Caudate nucleus (tissue), 63 donors: ENCODE measurements at places on chromosomes 6 and 20.

GRCh38 chr6:14664621-14665315 lies 547.2 kb downstream of the CD83 start:
- no peak for DNase-seq

GRCh38 chr6:42914546-42914945 lies 1.3 kb upstream of the PTCRA start:
- no peak for DNase-seq

DNA sequence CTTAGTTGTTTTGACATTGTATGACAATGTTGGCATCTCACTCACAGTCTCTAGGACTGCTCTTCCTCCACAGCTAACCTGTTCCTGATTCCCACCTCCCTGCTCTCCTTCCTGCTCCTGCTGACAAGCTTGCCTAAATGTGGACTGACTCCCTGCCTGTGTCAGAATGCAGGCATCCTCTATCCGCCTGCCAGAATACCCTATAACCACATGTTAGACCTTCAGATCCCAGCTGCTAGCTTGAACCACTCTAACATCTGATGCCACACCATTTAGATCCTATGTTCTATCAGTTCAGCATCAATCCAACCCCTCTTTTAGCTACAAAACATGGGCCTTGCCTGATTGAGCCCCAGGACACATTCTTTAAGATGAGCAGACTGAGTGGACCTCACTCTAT lies 12.2 kb downstream of the FILIP1 start:
- DNase-seq, result no peak

DNA sequence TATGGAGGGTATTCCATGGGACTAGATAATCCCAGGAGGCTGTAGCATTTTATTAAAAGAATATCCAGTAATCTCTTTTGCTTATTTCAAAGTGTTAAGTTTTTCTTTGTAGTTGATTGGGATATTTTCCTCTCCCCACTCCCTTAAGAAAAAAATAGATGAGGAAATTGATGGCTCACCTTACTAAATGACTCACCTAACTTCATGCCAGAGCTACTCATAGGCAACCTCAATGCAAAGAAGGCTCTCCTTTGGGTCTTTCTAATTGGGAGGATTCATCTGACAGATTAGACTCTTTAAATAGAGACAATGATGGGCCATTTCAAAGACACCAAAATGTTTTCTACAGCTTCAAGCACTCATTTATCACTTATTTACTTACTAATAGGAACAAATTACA lies 528.5 kb upstream of the BTBD3 start:
- DNase-seq, result no peak

DNA sequence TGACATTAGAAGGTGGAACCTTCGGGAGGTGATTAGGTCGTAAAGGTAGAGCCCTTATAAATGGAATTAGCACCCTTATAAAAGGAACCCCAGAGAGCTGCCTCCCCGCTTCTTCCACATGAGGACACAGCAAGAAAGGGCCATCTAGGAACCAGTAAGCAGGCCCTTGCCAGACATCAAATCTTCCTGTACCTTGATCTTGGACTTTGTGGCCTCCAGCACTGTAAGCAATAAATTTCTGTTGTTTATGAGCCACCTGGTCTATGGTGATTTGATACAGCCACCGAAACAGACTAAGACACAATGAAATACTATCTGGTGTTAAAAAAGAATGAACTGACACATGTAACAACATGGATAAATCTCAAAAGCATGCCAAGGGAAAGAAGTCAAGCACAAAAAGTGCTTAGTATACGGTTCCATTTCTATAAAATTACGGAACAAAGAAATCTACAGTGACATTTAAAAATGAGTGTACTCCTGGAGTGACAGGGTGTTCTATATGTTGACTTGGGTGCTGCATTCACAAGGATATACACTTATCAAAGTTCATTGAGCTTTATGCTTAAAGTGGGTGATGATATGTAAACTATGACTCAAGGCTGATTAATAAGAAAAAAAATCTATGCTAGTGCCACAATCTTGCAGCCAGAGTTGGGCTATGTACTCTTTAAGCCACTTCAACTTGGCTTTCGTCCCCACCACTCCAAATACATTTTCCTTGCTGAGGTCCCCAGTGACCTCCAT lies 18.4 kb downstream of the SERPINB1 start:
- no peak for DNase-seq

DNA sequence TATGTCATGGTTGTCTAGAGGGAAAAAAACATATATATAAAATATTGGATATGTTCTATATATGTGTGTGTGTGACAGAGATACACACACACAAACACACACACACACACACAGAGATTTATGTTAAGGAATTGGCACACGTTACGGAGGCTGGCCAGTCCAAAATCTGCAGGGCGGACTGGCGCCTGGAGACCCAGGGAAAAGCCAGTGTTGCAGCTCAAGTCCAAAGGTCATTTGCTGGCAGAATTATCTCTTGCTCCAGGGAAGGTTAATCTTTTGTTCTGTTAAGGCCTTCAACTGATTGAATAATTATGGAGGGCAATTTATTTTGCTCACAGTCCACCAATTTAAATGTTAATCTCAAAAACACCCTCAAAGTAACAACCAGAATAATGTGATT lies 37.5 kb upstream of the PDE7B start:
- DNase-seq, result no peak

DNA sequence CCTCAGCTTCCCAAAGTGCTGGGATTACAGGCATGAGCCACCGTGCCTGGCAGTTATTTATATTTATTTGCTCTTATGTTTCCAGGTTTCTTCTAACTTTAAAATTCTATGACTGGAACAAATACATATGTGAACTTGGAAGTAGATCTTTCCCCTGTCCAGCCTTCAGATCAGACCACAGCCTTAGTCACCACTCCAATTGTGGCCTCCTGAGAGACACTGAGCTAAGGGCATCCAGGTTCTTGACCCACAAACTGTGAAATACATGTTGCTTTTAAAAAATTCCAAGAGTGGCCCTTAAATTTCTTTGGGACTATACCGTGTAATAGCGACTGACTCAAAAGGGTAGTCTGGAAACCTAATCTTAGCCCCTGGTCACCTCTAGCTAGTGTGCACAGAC lies 1.5 kb upstream of the ADGRG6 start:
- DNase-seq, result no peak

- no peak for DNase-seq
Observed at GRCh38 chr6:20328266-20328923, 73.3 kb upstream of the E2F3 start.

DNA sequence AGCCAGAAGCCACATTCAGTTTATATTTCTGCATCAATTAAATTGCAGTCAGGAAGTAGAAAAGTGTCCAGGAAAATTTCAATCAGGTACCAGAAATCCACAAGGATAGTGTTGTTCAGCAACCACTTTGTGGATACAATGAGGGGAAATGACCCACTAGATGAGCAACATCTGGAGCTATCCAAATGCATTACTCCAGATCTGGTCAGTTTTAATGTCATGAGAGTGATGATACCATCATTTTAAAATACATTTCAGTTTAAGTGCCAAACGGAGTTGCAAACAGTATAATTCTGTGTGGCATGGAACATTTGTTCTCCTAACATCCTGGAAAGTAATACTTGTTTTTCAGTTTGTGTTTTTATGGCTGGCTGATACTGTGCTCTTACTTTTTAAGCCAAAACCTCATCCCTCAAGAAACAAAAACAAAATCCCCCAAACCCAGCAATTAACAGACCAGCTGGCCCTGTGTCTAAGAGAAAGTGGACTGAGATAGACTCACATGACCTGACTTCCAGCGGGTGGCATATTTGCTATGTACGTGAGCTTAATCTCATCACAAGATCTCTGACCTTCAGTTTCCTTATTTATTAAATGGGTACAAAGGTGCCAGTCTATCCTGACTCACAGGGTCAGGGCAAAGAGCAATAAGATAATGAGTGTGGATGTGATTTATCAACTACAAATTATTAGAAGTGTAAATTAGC lies 58.8 kb upstream of the CNKSR3 start:
- no peak for DNase-seq

DNA sequence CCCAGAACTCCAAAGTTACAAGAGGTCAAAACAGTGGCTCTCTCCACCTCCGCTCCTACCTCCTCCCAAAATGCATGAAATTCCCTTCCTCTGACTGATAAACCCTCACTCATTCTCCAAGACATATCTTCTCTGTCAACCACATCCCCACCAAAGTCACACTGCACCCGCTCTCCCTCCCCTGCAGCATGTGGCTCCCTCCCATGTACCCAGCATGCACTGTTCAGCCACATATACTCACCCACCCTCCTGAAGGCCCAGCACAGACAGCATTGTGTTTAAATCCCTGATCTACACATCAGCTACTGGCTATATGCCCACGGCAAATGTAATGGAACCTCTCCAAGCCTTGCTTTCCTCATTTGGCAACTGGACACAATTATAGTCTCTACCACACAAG lies 5.5 kb upstream of the POU5F1 start:
- DNase-seq, result no peak

DNA sequence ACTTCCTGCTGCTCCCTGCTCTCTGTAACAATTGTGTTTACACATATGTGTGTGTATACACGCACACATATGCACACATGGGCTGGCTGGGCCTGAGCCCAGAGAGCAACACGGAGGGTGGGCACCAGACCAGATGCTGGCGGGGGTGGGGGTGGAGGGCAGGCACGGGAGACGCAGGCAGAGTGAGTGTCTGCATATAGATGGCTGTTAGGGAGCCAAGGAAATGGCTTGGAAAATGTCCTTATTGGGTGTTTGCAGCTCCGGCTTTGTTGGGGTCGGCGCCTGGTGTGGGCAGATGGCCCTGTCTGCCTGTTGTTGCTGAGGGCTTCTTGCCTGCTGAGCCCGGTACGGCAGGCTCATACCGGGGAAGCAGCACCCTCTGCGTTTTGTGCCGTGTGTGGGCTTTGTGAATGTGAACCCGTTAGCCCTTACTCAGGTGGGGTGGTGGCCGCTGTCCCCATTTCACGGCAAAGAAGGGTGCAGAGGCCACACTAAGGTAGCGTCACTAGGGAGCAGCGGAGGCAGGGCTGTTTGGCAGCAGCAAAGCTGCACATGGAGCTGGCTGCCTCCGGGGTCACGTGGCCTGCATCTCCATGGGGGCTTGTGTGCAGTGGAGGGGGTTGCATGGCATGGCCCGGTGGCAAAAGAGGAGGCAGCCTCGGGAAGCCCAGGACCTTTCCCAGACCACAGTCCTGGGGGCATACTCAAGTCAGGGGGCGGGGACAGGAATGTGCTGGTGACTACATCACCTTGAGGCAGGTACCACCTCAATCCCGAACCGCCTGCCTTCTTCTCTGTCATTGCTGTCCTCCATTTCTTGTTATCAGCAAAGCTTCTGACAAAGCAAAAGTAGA lies 47.4 kb upstream of the SRF start:
- no peak for DNase-seq

- DNase-seq, result peak; percentile 33
Observed at GRCh38 chr6:43172104-43173007, 1.3 kb downstream of the SRF start.

DNA sequence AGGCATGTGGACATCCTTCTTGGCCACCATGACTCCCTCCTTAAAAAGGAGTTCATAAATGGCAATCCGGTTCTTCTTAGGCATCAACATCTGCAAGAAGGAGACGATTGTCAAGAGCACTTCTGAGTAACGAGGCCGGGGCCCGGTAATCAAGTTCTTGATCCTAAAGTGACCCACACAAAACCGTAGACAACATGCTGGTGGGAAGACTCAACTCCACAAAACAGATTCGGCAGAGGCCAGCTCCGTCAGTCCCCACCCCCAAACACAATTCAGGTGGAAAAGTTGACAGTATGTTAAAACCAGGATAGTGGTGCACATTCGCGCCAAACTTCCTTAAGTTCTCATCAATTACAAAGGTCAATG lies 754 bp downstream of the RPS10 start:
- no peak for DNase-seq

GRCh38 chr20:43590036-43590391 lies 723 bp upstream of the IFT52 start:
- no peak for DNase-seq

GRCh38 chr6:11363881-11364576 lies 131.6 kb upstream of the NEDD9 start:
- DNase-seq, result no peak

DNA sequence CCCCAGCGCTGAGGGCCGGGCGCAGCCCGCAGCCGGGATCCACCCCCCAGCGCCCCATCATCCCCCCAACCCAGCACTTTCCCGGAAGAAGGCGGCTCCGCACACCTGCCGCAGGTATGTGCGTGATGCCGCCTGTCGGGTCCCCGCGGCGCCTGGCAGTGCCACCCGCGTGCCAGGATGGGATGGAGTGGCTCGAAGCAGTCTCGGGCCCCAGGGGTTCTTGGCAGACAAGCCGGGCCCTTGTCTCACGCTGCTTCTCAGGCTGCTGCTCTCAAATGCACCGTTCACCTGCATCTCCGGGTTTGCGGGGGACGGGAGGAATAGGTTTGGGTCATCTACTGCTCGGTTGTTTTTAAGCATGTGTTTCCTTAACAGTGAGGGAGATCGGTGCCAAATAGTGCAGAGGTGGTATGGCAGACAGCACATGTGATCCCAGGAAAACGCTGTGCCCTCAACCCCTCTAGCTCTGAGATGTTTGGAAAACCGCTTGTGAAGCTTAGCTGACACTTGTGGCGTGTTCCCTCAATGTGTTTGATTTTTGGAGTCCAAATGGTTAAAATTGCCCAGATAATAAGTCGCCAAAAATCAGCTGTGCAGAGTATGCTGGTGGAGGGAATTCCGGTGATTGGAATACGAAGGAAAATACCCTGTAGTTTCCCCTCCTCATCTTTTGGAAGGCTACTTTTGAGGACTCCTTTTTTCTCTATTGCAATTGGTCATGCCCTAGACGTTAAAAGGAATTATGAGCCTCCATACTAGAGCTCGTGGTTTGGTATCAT lies 926 bp downstream of the MYLIP start:
- DNase-seq, result peak; percentile 30

DNA sequence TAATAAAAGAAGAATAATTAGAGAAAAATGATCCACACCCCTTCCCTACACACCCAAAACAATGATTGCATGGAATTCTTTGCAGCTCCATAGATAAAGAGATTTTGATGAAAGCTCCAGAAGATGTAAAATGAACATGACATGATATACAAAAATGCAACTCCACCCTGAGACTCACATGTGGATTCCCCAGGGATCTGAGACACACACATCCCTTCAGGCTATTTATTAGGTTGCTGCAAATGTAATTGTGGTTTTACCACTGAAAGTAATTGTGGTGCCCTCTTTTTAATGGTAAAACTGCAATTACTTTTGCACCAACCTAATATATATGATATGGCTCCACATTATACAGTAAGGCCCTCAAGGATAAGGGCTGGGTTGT lies 40.4 kb upstream of the TBC1D7 start:
- no peak for DNase-seq

DNA sequence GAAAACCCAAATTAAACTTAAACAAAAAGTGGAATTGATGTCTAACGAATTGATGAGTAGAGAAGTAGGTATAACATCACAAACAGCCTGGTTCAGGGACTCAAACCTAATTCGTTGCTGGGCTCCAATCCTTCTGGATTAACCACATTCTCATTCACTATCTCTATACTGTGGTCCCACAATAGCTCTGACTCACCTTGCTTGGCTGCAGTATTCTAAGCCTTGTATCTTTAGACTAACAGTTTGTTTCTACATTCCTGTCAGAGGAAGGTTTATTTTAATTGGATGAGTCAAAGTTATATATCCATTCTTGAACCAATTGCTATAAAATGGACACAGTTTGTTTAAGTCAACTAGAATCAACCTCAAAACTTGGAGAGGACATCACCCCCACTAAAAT lies 530.5 kb upstream of the PTCHD4 start:
- no peak for DNase-seq
